ENCODE measurements at places on chromosomes 5 and 9. TPM values are rescaled to one million over a fixed set of nuclear protein-coding genes. Genes with fewer than 3 reads are reported as not detected.

GRCh38 chr5:54721116-54721515 is 203.6 kb downstream of the SNX18 start:
- DNase-seq = no peak

DNA sequence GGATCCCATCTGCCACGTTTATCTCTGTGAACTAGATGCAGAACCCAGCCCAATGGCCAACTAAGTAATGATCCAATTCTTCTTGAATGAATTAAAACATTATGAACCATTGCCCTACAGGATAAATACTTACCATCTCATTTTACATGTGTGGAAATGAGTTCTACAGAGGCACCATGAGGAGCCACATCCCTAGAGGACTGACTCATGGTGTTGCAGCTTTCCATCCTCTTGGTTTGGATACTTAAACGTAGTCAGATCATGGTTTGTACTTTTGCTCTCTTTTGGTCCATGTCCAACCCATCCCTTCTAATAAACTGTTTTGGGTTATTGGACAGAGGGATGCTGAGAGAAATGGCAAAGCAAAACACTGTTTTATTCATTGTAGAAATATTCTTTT is 484.8 kb downstream of the EBF1 start:
- no peak for DNase-seq

DNA sequence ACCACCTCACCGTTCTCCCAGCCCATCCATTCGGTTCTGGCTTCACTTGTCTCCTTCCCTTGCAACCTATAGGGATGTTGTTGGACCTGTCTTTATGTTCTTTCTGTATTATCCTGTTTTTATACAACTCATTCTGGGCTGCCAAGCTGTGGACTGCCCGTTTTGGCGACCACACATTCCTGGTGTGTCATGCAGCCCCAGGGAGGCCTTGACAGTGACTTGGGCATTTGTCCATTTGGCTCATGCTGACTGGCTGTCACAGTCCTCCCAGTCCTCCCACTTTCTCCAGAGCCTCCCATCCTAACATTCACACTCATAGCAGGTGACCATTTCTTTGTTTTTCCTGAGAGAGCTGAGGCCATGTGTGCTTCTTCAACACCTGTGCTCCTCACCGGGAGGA is 136.4 kb downstream of the SLF1 start:
- DNase-seq = peak; percentile 18

DNA sequence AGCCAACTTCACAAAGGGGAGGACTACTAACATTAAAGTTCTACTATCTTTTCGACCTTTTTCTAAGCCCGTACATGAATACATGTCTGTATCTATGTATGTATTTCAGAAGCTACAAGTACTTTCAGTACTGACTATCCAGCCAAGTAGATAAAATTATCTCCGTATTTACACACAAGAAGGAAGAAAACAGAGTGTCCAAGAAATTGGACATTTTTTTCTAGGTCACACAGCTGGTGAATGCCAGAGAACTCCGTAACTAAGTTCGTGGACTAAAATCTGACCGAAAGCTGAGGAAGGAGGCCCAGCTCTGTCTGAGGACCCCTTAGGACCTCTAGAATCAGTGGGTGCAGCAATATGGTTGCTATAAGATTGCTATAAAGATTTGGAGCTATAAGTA is 83.4 kb downstream of the MAMDC2 start:
- DNase-seq = no peak

Gene PTPRD
- 5.7 TPM for total RNA-seq

Gene FRRS1L
- not detected for total RNA-seq

- peak; percentile 40 for DNase-seq
These were observed 125.8 kb upstream of the SNX2 start for GRCh38 chr5:122649080-122649479.

GRCh38 chr5:138752951-138753793 is at the start of gene CTNNA1:
Gene CTNNA1 (plus strand): TSS chr5:138753425. CDS start chr5:138781925, 28,500 bp downstream.
- peak; percentile 84 for DNase-seq

Gene RASEF
- 7.4 TPM for total RNA-seq

- peak; percentile 74 for DNase-seq
These were observed 56.8 kb upstream of the SMIM32 start for GRCh38 chr5:136249678-136250266.

Gene CD74
- total RNA-seq = not detected

DNA sequence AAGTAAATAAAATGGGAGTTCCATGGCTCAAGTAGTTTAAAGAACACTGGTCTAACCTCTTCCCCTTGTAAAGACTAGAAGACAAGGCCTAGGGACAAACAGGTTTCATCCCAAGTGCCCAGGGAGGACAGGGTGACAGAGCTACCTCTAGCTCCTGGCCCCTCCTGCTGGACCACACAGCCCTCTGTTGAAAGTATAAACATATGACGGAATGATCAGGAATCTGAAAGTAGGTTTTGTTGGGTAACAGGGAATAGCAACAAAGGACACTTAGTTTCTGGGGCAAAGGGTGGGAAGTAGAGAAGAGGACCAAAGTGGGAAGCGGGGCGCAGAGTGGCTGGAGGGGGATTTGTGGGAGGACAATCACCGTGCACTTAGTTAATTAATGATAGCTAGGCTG is 67.0 kb upstream of the DAB2IP start:
- DNase-seq = no peak

DNA sequence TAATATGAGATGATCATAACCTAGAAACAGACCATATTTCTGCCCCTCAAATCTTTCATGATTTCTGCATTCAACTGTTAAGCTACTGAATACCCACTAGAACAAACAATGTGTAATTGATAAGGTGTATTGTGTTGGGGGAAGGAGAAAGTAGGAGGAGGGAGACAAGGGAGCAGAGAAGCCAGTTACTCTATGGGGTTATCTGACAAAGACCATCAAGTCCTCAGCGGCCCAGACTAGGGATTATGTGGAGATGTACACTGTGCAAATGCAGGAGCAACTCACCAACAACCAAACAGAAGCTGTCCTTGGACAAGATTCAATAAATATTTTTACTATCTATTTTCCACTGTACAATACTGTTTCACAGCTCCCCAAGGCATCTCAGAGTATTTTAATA is 2.7 kb downstream of the NRG2 start:
- no peak for DNase-seq

Gene C5orf58
- total RNA-seq = not detected

DNA sequence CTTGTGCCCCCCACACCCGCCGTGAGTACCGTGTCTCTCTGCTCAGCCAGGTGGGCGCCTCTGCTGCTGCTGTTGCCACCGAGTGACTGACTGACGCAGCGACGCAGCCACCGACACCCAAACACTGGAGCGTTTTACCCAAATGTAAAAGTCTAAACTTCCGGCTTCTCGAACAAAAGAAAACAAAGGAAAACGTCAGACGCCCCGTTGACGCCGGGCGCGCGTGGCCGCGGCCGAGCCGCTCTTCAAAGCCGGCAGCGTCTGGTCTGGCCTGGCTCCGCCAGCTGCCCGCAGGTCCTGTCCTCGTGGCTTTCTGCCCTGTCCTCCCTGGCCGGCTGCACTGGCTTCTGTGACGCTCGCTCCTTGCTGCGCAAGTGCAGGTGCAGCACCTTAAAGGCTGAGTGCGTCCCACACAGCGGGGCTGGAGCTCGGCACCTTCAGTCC is 41.4 kb upstream of the CLPTM1L start:
- peak; percentile 19 for DNase-seq

Gene SPAG8
- 0.65 TPM for total RNA-seq

Gene TAF1L
- 0.03 TPM for total RNA-seq

DNA sequence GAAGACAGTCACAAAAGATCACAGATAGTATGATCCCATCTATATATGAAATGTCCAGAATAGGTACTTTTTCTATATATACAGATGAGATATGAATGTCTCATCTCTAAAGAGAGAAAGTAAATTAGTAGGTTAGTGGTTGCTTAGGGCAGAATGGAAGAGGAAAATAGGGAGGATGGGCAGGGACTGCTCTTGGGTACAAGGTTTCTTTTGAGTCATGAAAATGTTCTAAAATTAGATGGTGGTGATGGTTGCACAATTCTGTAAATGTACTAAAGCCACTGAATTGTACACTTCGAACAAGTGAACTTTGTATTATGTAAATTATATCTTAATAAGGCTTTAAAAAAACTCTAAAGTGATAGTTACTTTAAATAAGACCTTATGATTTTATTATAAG is 59.6 kb upstream of the GRAMD2B start:
- no peak for DNase-seq

- peak; percentile 65 for DNase-seq
These were observed 21.4 kb downstream of the TMEM245 start for GRCh38 chr9:109098171-109098959.

- no peak for DNase-seq
These were observed 98.9 kb downstream of the USP20 start for GRCh38 chr9:129934041-129934591.

- peak; percentile 22 for DNase-seq
These were observed 8.7 kb upstream of the RANBP6 start for GRCh38 chr9:6024035-6024554.

DNA sequence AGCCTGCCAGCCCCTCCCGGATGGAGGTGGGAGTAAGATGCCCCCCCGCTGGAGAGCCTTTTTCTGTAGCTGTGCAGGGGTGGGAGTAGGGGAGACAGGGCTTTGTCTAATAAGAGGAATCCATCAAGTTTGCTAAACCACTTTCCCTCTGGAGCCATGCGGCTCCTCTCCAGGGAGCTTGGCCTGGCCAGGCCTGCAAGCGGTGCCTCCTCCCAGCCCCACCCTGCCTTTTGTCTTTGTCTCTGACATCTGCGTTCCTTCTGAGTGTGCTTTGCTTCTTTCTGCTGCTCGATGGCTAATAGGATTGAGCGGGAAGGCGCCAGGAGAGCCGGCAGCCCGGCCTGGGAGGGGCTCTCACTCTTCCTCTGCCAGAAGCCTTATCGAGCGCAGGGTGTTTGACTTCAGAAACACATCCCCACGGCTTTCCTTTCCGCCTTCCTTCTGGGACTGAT is 26.7 kb upstream of the FCN1 start:
- DNase-seq = no peak

Gene ANP32B
- total RNA-seq = 28.0 TPM

DNA sequence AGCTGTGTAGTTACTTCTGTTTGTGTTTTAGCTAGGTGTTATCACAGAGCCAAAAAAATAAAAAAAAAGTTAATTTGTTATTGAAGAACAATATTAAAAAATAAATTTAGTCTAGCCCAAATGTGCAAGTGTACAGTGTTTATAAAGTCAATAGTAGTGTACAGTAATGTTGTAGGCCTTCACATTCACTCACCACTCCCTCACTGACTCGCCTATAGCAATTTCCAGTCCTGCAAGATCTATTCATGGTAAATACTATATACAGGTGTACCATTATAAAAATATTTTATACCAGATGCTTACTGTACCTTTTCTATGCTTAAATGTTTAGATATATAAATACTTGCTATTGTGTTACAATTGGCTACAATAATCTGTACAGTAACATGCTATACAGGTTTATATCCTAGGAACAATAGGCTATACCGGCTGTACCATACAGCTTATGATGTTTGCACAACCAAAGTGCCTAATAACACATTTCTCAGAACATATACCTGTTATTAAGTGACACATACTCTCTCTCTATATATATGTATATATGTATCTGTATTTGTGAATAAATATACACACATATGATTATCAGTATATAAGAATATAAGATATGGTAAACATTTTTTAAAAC is 341.4 kb upstream of the EDIL3 start:
- no peak for DNase-seq

Gene POMT1
- 22.9 TPM for total RNA-seq

Gene SYK
- 10.0 TPM for total RNA-seq

GRCh38 chr5:149852641-149853330 is 91.8 kb downstream of the PDE6A start:
- DNase-seq = peak; percentile 67

Gene CCL21
- not detected for total RNA-seq

DNA sequence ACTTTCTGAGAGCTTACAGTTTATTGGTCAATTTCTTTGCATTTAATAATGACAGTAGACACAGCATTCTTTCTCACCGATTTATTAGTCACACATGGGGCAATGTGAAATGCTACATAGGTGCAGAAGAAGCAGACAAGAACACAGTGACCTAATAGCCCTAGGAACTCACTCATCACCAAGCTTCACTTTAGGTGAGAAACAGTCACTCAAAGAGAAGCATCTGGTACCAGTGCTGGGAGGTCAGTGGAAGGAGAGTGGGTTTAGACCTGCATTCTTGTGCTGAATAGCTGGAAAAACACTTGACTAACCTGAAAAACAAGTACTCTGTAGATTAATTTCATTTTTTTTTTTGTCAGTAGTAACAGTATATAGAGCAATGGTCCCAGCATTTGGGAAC is 179.6 kb downstream of the GRIA1 start:
- no peak for DNase-seq
